ENCODE measurements at places on chromosomes 6 and 20.

GRCh38 chr6:133266186-133266585 lies 25.0 kb downstream of the EYA4 start:
- DNase-seq, result no peak

DNA sequence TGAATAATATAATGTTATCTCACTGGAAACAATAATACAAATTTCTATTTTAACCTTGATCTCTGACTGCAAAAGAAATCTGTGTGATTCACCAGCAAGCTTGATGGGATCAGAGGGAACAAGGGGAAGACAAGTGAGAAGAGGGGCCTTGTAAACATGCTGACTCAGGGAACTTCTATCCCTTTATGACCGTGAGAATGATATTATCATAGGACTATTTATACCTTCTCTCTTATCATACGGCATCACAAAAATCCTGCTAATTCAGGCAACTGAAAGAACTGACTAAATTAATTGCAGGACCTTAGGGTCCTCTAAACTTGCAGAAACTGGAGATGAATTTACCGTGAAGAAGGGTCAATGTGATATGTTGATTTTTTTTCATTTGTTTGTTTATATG lies 173.3 kb downstream of the PTPRK start:
- no peak for DNase-seq

DNA sequence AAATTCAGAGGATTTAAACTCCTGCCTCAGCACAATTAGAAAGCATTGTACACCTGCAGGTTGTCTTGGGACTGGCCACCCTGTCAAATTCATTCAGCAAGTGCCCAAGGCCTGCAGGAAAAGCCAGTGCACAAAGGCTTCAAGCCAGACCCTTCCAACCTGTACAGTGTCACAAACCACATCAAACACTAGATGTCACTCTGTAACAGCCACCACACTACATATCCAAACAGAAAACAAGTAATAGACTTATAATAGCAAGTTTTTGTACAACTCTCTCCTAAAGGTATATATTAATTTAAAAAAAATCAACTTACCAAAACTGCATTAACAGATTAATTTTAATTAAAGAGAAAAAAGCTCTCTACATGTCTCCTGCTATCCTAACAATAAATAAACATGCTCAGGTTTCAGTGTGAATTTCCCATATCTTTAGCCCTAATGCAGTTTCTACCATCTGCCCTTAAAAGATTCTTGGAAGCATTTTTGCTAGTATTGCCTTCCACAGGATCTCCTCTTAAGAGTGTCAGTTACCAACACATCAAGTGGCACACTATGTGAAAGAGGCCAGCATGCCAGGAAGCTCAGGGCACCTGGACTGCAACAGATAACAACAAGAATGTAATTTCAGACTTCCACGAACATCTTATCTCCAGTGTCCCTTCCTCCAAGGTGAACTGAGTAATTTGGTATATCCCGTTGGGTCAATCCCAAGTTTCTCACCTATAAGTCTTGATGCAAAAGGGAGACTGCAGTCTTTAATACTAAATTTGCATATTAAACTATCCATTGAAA lies 47.5 kb downstream of the RALGAPA2 start:
- no peak for DNase-seq

- DNase-seq, result no peak
These were observed 277.2 kb downstream of the CDC5L start for GRCh38 chr6:44664716-44665115.

- DNase-seq, result no peak
These were observed 295.2 kb downstream of the GJA1 start for GRCh38 chr6:121730616-121731015.

- no peak for DNase-seq
These were observed 28.4 kb upstream of the EPM2A start for GRCh38 chr6:145763742-145764141.

- no peak for DNase-seq
These were observed 1.2 kb downstream of the RNF217 start for GRCh38 chr6:124963416-124963785.

DNA sequence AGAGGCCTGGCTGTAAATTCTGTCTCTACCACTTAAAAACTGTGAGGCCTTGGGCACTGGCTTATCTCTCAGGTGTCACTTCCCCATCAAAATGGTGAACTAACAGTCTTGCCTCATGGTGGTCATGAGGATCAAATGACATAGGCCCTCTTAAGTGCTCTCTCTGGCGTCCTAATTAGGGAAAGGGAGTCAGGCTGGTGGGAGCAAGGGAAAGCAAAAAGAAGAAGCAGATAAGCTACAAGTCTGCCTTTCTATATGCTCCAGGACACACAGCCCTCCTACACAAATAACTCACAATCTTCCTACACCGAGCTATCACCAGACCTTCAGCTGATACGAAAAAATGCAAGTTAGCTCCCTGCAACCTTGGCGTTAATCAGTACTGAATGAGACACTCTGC lies 19.5 kb upstream of the SLC22A16 start:
- DNase-seq, result no peak

DNA sequence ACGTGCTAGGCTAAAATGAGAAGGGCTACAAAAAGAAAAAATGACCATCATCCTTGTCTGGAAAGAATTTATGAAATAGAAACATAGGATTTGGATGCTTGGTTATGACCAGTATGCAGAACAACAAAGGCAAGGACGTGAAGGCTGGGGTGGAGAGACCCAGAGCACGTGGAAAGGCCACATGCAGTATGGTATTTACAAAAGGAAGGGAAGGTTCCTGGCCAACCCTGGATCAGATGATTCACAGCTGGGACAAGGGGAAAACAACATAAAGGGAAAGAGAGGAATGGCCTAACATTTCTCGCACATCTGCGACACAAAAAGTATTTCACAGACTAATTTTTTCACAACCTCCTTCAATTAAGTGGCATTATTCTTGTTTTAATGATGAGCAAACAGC lies 8.2 kb downstream of the STX7 start:
- DNase-seq, result no peak

GRCh38 chr6:128188678-128189077 lies 287.8 kb upstream of the THEMIS start:
- DNase-seq, result no peak

- no peak for DNase-seq
These were observed 10.2 kb downstream of the MYO6 start for GRCh38 chr6:75759207-75759606.

GRCh38 chr20:35478804-35479472 lies 23.5 kb downstream of the CEP250 start:
- no peak for DNase-seq

DNA sequence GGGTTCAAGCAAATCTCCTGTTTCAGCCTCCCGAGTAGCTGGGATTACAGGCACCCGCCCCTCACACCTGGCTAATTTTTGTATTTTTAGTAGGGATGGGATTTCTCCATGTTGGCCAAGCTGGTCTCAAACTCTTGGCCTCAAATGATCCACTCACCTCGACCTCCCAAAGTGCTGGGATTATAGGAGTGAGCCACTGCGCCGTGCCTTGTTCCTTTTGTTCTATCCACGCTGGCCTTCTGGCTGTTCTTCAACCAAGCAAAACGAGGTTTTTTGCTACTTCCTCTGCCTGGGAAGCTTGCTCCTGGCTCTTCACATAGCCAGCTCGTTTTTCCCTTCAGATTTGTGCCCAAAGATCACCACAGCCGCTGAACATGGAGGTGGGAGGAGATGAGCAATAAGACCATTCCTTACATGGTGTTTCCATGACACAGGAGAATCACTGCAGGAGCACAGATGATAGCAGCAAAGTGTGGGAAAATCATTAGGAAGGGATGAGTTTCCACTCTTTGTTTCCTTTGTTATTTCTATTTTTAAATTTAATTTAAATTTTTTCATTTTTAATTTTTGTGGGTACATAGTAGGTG lies 201.0 kb upstream of the ZNF217 start:
- no peak for DNase-seq

DNA sequence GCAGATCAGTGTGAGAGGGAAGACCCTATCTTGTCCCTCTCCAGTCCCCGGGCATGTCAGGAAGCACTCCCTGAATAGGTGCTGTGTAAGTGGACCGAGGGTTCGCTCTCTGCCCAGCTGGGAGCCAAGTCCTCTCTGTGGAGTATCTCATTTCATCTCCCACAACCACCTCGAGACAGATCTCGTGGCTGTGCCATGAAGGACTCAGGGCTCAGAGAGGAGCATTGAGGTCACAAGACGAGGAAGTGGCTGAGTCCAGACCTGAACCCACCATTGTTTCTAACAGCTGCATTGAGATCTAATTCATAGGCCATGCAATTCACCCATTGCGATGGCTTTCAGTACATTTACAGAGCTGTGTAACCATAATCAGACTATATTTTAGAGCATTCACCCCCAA lies 34.7 kb upstream of the STX16 start:
- no peak for DNase-seq

GRCh38 chr6:150207931-150208570 lies 65.2 kb downstream of the PPP1R14C start:
- DNase-seq, result no peak

DNA sequence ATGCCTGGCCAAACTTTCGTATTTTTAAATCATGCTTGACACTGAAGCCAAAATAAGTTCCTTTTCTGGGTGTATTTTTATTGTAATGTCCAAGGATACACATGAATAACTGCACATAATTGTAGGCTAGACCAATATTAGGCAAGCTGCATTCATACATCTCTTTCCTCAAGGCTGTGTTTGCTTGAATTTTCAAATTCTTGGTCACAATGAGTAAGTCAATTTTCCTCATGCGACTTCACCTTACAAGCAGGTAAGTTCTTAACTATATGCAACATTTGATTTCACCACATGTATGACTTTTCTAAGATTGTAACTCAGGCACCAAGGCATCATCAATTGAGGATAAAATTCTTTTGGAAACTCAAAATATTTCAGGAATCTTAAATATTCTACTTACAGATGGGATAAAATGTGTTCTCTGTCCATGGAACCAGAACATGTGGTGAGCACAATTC lies 112.4 kb upstream of the ZNF217 start:
- DNase-seq, result no peak

GRCh38 chr20:41615676-41616075 lies 2.5 kb downstream of the CHD6 start:
- no peak for DNase-seq

DNA sequence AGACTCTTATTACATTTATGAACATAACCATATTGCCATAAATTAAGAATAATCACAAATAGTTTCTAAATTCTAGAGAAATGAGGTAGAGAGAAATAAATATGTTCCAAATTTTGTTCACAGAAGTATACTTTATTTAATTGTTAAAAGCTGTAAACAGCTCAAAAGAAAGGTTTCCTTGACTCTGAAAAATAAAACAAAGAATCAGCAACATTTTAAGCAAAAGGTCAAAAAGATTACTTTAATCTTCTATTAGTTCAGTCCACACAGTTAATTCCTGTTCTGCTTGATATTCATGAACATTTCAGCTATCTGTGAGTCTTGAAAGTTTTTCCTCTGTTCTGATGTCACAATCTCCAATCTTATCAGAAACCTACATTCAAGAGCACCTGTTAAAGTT lies 197.9 kb downstream of the GJA1 start:
- no peak for DNase-seq

DNA sequence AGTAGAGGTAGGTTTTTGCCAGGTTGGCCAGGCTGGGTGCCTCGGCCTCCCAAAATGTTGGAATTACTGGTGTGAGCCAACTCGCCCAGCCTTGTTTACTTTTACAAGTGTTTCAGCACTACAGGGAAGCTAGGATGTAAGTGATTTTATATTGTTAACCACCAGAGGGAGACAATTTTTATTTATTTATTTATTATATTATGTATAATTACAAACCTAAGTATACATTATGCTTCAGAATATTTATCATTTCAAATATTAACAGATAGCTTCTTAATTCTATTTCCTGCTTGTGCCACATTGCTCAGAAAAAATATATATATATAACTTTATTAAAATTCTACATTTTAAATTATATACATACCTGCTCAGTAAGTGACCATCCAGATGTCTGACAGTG lies 9.8 kb downstream of the MMUT start:
- no peak for DNase-seq

DNA sequence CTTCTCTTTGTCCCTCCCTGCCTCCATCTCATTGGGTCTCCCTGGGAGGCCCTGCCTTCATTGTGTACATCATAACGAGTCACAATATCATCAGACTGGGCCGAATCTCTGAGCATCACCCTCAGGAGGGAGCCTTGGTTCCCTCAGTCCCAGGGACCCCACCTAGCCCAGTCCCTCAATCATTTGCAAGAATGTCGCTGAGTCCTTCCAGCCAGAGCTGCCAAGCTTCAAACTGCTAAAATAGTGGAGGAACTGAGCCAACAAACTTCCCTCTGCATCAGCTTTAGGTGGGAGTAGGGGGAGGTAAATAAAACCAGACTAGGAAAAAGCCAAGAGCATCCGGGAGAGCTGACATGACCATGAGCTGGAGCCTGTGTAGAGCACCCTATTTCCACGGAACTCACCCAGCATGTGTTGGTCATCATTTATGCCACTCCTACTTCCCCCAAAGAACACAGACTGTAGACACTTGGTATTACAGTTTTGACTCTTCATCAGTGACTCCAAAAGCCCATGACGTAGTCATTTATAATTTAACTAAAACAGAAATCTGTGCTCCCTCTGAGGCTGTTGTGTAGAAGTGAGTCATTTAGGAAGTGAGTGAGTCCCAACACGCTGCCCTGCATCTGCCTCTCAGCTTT lies 28.8 kb upstream of the IL17A start:
- no peak for DNase-seq

DNA sequence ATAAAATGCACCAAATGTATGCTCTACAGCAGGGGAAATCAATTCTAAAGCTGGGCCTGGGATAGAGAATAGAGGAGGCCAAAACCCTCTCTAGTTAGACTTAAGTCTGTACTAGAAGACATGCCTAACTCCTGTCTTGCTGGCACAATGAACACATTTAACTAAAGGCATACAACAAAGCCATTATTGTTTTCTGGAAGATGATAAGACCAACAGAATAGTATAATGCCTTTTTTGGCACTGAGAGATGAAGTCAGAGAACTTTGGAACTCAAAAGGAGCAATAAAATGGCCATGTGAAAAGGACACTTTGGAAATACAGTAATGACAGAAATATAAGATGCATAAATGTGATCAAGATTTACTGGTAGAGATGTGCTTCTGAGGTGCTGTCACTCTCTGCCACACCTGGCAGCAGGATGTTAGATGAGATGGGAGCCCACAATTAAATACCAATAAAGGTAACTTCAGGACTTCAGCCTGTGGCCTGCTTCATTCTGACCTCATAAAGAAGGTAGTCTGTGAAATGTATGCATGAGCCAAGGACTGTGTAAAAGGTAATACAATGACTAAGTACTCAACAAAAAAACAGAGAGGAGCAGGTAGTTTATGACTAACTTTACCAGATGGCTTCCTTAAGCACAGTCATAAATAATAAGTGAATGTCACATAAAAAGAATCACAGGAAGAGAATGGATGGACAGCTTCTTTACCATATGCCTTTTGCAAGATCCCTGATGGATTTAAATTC lies 333.4 kb downstream of the BCKDHB start:
- no peak for DNase-seq

DNA sequence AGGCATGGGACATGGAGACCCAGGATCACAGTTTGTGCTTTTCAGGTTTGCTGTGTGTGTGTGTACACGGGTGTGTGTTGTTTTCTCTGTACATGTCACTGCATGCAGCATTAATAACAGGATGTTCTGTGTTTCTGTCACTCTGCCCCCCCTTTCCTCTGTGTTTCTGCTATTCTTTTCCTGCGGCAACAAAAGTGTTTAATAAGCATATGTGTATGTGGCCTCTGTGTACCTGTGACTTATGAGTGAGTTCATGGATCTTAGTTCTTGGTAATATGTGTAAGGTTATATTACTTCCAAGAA lies 9.8 kb downstream of the SYNGAP1 start:
- DNase-seq, result no peak
